Spleen (tissue), 13 donors: ENCODE measurements at places on chromosomes 1 and 21.
A peak's percentile ranks its signal among the peaks of the same experiment; 100 is the strongest.

- DNase-seq, result peak; percentile 42
- no peak overlapping the region for H3K4me3 ChIP-seq
- peaks cover 43% of the 10 kb centered on the region for H3K27me3 ChIP-seq
- H3K27ac ChIP-seq, result no peak overlapping the region
- no peaks in the 10 kb centered on the region for H3K36me3 ChIP-seq
Measured at GRCh38 chr1:20719261-20719660, 1.5 kb upstream of the KIF17 start.

- no peaks in the 10 kb centered on the region for H3K36me3 ChIP-seq
- DNase-seq, result no peak
- H3K4me3 ChIP-seq, result no peak overlapping the region
- peaks cover 25% of the 10 kb centered on the region for H3K4me1 ChIP-seq
- H3K27me3 ChIP-seq, result no peaks in the 10 kb centered on the region
Measured at GRCh38 chr1:2115702-2116341, 65.6 kb downstream of the PRKCZ start.

DNA sequence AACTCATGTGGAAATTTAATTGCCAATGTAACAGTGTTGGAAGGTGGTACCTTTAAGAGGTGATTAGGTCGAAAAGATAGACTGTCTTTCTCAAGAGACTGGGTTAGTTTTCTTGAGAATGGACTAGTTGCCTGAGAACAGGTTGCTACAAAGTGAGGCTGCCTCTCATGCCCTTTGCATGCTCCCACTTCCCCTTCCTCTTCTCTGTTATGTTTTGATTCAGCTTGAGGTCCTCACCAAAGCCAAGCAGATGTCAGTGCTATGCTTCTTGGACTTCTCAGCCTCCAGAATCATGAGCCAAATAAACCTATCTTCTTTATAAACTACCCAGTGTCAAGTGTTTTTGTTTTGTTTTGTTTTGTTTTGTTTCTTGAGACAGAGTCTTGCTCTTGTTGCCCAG is 187.0 kb upstream of the RUNX1 start:
- no peaks in the 10 kb centered on the region for H3K27me3 ChIP-seq
- H3K4me1 ChIP-seq, result no peaks in the 10 kb centered on the region
- H3K36me3 ChIP-seq, result no peaks in the 10 kb centered on the region
- no peak for DNase-seq
- H3K27ac ChIP-seq, result no peak overlapping the region

GRCh38 chr1:112674440-112674985 is at the start of gene MOV10:
TSS of gene MOV10 (plus strand) at chr1:112674659. CDS start at chr1:112674913, 254 bp downstream.
- H3K27ac ChIP-seq, result peak within 1 kb of the TSS; percentile 91
- H3K36me3 ChIP-seq, result peaks cover 31% of the 10 kb centered on the region
- peak within 1 kb of the TSS; percentile 78 for H3K4me3 ChIP-seq

- H3K4me1 ChIP-seq, result no peaks in the 10 kb centered on the region
- DNase-seq, result no peak
Measured at GRCh38 chr1:162709132-162709860, 77.0 kb downstream of the DDR2 start.

GRCh38 chr1:201137579-201138310 is 10.8 kb upstream of the ASCL5 start:
- no peaks in the 10 kb centered on the region for H3K4me1 ChIP-seq
- H3K4me3 ChIP-seq, result no peak overlapping the region
- peak; percentile 54 for DNase-seq
- H3K36me3 ChIP-seq, result peaks cover 87% of the 10 kb centered on the region
- no peak overlapping the region for H3K27ac ChIP-seq

DNA sequence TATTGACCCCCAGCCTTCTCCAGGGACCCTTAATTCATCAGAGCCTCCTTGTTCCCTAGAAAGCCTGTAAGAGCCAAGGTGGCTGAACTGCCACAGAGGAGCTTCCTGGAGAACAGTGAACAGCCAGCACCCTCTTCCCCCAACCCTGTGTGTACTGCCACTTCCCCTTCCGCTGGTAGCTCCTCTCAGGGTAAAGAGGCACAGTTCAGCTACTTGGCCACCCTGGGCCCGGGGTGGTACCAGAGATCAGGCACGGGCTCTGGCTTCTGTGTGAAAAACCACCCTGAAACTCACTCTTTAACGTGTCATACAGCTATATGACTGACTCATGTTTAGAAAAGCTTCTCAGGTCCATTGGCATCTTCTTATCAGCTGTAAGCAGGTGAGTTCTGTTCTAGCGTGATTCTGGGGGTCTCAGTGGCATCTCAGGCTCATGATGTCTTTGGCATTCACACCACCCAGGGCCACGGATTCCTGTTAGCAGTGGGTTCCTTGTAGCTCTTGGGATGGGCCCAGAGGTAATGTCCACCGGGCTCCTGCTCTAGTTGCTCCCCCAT is 22.4 kb downstream of the ARMH1 start:
- no peak overlapping the region for H3K4me3 ChIP-seq
- no peaks in the 10 kb centered on the region for H3K27me3 ChIP-seq
- no peaks in the 10 kb centered on the region for H3K36me3 ChIP-seq
- peak overlapping the region; percentile 16 for H3K27ac ChIP-seq
- DNase-seq, result peak; percentile 84
- peaks cover 30% of the 10 kb centered on the region for H3K4me1 ChIP-seq

DNA sequence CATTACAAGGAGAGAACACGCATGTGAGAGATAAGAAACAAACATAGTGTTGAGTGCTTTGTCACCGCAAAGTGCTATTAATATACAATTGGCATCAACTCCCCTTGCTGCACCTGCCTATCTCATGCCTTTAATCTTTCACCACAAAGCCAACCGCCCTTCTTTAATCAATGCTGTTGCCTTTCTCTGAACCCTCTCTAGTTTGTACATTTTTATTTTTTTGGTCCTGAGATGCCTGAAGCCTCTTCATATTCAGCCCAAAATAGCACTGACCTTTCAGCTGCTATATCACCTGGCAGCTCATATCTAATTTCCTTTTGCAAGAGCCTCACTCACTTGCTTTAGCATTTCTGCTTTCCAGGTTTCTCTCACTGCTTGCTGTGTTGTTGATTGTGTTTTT is 504.7 kb downstream of the NUF2 start:
- H3K27me3 ChIP-seq, result no peaks in the 10 kb centered on the region
- no peaks in the 10 kb centered on the region for H3K4me1 ChIP-seq
- H3K27ac ChIP-seq, result no peak overlapping the region
- DNase-seq, result no peak
- H3K36me3 ChIP-seq, result no peaks in the 10 kb centered on the region
- no peak overlapping the region for H3K4me3 ChIP-seq
